Activated CD4-positive, alpha-beta T cell treated with anti-CD3 and anti-CD28 coated beads, Interleukin-2, amount 50 U/mL, for 16 hours (primary cell): ENCODE measurements at places on chromosomes 16 and 17.

DNA sequence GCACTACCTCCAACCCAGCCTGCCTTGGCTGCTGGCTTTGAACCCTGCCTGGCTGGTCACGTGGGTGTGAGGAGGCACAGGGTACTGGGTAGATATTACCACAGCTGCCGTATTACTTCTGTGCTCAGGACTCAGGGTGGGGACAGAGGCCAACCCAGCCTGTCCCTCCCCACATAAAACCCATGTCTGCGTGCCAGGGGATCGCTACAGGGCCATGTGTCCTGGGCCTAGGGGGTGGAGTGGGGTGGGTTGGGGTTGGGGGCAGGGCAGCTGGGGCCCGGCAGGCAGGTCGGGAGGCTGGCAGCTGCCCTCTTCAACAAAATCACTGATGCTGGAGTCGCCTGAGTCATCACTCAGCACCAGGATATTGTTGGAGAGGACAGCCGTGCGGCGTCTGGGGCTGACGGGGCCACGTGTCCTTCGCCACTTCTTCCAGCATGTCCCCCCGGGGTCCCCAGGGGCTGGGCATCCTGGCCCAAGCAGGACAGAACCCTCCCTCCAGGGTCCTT, 39.7 kb upstream of the PVALEF start:
- no peak for DNase-seq

GRCh38 chr16:28180655-28181460, 30.9 kb downstream of the XPO6 start:
- DNase-seq = no peak

- no peak for DNase-seq
Measured at GRCh38 chr17:28071891-28072606, 29.6 kb downstream of the NLK start.

DNA sequence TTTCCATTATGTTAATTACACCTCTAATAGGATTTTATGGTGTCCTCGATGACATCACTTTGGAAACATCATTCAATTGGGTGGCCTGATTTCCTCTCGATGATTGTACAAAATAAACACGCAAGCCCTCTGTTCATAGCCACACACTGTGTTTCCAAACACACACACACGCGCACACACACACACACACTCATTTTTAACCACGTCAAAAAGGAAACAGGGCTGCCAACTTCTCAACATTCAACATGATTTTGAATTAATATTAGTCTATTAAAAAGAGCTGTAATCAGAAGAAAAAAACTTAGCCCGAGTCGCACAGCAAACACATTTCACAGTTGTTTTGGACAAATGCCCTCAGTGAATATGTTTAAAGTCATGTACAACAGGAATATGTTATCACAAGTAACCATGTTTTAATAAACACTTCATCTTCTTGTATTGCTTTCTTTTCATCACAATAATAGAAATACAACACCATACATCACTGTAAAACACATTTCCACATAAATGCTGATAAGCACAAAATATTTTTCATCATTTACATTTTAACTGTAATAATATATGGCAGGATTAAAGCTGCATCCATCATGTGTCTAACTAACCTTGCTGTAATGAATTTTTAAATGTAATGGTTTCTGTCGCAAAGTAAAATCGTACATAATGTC, 219.1 kb upstream of the IRX3 start:
- no peak for DNase-seq

GRCh38 chr17:18921485-18921884, 30.5 kb upstream of the SLC5A10 start:
- DNase-seq = no peak

GRCh38 chr16:83901101-83901500, 2.2 kb downstream of the MLYCD start:
- DNase-seq = no peak

DNA sequence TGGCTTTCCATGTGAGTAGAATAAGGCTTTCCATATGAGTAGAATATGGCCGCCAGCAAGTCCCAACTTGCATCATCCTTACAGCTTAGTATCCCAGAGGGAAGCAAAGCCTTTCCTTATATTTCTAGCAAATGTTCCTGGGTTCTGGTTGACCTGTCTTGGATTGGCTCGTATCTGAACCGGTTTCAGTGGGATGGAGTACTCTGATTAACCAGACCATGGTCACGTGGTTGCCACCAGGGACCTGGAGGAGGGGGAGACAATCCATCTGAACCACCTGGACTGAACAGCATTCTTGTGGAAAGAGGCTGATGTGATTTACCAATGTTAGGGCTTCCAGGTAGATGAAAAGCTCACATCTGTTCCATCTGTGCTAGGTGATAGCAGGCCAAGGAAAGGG, 89.0 kb downstream of the SHISA6 start:
- DNase-seq = no peak

DNA sequence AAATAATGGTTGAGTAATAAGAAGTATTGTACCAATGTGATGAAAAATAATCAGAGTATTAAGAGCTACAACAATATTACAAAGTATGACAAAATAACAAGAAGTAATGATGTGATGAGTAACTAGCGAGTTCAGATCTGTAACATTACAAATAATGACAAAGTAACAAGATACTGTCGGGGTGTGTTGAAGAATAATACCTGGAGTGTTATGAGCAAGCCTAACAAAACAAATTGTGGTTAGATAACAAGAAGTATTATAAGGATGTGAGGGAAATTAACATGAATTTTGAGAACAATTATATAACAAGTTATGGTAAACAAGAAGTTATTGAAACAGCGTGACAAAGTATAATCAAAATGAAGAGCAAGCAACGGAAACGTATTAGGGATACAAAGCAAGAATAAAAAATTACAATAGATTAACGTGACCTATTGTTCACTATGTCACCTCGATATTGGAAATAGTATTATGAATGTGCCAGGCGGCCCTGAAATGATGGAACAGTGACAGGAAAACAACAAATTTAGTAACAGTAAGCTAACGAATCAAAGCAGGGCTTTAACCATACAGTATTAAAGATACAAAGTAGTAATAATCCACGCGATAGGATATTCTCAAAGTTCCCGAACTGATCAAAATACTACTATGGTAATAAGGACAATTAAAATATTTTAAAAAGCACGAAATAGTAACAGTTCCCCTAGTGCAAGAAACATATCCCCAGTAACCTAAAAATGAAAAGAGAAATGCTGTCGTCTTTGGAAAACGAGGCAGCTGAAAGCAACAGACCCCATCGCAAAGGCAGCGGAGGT, 1.6 kb downstream of the TBX4 start:
- no peak for DNase-seq

GRCh38 chr16:66258916-66259845, 107.3 kb upstream of the CDH5 start:
- no peak for DNase-seq
